ENCODE measurements at places on chromosomes 1 and 21.

DNA sequence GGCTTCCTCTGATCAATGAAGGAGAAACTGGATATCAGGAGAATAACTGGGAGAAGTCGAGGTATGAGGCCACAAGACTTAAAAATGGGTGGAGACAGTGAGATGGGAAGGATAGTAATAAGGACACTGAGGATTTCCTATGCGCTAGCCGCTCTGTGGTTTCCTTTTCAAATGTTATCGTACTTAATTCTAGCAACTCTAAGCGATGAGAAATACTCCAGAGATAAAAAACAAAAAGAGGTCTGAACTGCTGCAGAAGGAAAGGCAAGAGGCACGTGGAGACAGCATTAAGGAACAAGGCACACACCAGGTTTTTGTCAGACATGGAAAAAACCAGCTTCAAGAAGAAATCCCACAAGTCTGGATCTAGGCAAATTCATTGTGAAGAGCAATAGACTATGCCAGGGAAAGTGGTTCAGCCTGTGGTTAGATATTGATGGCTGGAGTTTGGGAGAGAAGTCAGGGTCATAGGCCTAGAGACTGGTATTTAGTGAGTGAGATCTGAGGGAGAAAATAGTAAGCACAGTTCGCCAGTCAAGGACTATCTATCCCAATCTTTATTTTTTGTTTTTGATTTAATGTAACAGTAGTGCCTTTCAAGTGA is 5.3 kb downstream of the CLCA2 start:
- no peak for DNase-seq

GRCh38 chr1:28428012-28428411 is 58.5 kb downstream of the PHACTR4 start:
- no peak for DNase-seq

DNA sequence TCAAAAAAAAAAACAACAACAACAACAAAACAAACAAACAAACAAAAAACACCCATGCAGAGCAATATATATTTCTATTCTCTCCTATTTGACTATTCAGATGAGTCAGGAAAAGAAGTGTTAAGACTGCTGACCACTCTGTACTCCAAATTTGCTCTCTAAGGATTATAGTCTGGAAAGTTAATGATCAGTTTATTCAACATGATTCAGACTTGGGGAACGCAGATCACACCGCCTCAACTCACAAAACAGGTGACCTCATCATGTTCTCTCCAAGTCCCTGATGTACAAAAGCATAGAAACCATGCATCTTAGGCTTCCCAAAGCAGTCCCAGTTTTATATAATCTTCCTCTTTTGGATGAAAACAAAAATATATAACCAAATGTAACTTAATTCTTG is 51.9 kb upstream of the PRRC2C start:
- no peak for DNase-seq

- DNase-seq = no peak
Measured at GRCh38 chr1:206065547-206066145, 12.7 kb downstream of the RHEX start.

DNA sequence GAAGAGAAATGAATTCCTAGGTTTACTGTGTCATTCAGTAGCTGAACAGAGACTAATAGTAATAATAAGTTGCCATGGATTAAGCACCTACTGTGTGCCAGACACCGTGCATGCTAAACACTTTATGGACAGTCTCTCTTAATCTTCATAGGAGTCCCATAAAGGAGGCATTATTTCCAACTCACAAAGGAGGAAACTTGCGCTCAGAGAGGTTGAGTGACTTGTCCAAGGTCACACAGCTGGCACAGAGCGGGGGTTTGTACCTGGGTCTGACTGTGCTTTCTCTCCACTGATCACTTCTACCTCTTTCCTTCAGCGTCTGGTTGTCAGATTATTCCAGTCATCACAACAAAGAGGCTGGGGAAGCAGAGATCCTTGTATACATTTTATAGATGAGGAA is 91.3 kb downstream of the KIRREL1 start:
- no peak for DNase-seq

DNA sequence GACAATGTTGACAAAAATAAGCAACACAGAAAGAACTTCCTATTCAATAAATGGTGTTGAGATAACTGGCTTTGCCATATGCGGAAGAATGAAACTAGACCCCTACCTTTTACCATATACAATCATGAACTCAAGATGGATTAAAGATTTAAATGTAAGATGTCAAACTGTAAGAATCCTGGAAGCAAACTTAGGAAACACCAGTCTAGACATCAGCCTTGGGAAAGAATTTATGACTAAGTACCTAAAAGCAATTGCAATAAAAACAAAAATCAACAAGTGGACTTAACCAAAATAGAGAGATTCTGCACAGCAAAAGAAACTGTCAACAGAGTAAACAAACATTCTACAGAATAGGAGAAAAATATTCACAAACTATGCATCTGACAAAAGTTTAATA is 16.1 kb upstream of the CLDN8 start:
- no peak for DNase-seq

DNA sequence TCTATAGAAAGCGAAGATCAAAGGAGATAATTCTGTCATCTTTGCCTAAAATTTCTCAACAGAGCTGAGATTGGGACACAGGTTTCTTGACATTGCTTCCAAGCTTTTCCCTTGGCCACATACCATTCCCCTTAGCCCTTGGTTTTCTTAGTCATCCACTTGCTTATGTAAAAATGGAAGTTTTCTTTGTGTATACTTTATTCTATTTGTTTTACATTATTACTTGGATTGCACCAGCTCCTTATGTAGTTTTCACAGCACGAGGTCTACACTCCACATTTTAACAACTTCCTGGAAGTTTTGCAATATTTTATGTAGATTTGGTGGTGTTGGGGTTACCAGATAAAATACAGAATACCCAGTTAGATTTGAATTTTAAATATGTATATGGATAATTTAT is 129.8 kb downstream of the PLA2G4A start:
- DNase-seq = no peak

DNA sequence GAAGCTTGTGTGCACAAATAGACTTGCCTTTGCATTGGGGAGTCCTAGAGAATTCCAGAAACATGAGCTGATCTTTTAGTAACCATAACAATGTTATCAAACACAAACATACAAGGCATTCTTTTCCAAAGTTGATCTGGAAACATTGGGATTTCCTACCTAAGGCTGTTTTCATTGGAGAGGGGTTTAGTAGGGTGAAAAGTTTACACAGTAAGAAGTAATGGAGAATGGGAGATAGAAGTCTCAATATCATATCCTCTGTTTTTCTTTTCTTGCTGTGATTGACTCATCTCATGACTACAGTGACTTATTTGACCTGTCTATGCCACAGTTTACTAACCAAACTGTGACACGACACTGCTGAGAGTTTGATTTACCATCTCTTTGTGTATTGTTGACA is 65.6 kb upstream of the PLA2G4A start:
- peak; percentile 28 for DNase-seq

GRCh38 chr1:101043776-101044175 is 18.2 kb upstream of the DPH5 start:
- DNase-seq = no peak

DNA sequence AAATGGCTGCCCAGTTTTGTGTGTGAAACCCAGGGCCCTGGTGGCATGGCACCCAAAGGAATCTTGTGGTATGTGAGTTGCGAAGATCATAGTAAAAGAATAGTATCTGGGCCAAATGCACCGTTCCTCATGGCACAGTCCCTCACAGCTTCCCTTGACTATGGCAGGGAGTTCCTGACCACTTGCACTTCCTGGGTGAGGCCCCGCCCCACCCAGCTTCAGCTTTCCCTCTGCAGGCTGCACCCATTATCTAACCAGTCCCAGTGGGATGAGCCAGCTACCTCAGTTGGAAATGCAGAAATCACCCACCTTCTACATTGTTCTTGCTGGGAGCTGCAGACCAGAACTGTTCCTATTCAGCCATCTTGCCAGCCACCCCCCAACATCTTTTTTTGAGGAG is 63.0 kb downstream of the SLC5A9 start:
- DNase-seq = no peak

DNA sequence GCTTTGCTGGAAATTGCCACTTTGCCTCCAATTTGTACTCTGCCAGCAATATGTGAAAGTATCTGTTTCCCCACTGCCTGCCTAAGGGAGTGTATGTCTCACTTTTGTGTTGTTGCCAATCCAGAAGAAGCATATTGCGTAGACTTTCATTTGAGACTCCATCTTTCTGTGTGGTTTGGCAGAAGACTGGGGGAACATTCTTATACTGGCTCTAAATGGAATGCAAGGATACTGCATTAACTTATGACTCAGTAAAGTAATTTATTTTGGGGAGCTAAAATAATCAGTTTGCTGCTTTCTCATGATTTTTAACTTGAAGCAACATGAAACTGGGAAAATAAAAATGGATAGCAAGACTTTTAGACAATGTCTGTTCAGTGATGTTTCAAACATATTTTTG is 107.7 kb upstream of the TMPRSS2 start:
- DNase-seq = no peak

- no peak for DNase-seq
Measured at GRCh38 chr1:55724551-55725325, 509.6 kb upstream of the USP24 start.

- no peak for DNase-seq
Measured at GRCh38 chr1:55047611-55048010, 8.3 kb downstream of the PCSK9 start.

DNA sequence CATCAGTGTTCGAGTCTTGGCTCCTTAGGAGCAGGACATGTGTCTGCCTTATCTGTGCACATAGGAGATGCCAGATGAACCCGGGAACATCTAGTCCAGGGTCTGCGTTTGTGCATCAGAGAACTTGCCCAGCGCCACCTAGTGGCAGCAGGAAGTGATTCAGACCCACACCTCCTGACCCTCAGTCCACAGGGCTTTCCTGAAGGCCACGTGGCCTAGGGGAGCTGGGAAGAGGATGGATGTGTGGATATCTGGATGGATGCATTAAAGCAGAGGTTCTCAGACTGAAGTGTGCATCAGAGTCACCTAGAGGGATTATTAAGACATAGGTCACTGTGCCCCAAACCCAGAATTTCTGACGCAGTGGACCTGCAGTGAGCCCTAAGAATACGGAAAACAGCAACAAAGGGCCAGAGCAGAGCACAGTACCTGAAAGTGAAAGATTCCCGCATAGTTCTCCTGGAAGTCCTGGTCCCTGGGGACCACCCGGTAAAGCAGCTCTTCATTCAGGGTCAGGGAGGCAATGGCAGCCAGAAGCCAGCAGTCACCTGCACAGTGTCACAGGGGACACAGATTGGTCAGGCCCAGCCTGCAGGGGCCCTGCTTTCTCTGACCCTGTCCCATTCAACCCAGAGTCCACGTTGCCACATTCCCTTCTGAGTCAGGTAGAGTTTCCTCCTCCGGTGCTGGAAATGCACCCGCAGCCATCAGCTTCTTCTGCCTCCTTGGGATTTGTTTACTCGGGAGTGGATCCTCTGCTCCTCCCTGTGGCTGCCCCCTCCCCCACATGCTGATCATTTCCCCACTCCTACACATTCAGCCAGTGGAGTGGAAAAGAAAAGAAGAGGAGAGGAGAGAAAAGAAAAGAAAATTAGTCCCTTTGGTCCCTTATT is 37.0 kb downstream of the CAPN8 start:
- DNase-seq = peak; percentile 32

DNA sequence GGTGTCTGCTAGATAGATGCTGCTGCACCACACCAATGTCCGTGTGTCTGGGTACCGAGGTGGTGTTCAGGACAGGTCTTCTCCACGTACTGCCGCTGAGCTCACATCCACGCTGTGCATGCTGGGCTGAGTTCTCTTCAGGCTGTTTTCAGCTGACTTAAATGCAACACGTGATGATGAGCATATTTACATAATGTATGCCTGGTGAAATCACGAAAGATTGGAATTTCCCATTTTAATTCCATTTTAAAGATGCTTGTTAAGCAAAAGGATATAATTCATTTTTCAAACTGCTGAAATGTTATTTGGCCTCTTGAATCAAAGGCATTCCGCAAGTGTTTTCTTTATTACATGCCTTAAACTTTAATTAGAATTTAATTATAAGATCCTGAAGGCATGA is 107.9 kb downstream of the FGGY start:
- no peak for DNase-seq

DNA sequence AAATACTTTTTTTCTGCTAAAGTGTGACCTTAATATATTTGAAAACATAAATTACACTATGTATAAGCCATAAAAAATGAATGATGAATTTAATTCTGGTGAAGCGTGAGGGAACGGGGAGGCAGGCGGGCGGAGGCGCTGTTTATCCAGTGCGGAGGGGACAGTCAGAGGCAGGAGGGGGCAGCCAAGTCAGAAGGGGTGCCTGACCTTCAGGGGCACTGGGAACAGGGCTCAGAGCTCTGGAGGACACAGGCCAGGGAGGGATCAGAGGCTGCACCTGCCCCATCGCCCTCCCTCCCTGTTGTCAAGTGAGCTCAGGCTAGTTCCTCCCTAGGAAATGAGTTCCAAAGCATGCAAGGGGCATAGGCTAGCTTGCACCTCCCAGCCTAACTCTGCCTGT is 82.0 kb upstream of the CASZ1 start:
- DNase-seq = no peak

GRCh38 chr1:14263671-14264070 is 334.8 kb upstream of the KAZN start:
- no peak for DNase-seq

GRCh38 chr1:64974288-64974825 is 8.0 kb upstream of the JAK1 start:
- DNase-seq = no peak

DNA sequence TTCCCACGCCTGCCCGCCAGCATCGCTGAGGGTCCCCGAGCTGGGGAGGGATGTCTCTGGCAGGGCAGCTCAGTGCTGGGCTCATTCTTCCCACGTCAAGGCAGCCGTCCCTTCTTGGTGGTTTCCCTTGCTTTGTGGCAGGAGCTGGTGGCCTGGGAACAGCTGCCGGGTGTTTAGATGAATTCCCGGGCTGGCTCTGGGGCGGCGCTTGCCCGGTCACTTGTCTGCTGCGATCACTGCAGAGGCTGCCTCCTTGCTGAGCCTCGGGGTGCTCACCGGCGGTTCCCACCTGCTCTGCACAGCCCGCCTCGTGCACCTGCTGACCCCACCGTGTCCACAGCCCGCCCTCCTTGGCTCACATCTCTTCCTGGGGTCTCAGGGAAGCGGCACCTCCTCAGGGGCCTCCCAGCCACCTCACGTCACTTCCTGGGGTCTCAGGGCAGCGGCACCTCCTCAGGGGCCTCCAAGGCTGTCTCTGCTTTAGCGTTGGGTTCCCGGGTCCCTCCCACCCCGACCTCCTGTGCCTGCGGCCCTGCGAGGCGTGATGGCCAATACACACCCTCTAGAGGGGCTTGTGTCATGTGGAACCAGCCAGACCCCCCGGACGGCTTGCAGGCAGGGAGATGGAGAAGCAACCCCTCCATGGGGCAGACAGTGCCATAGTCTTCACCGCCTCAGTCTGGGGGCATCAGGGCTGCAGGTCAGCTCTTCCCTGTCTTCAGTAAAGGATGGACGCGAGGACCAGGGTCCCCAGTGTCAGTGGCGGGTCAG is 13.5 kb downstream of the COL18A1 start:
- DNase-seq = no peak

GRCh38 chr1:219582296-219582695 is 30.6 kb downstream of the ZC3H11B start:
- DNase-seq = no peak

GRCh38 chr1:235863699-235864093 is 3.0 kb downstream of the LYST start:
- DNase-seq = no peak

Measured in activated CD4-positive, alpha-beta T cell treated with anti-CD3 and anti-CD28 coated beads, Interleukin-2, Interleukin-4, amounts not matched to agents 100 ng/mL and 50 ng/mL, durations not matched to agents 16 hours and 8 hours (primary cell).